NCI-H2107 (cell line): ENCODE measurements at places on chromosomes 11 and 22.

GRCh38 chr11:128804481-128804880 is 62.6 kb downstream of the KCNJ1 start:
- DNase-seq, result no peak

GRCh38 chr11:129428557-129428956 is 52.9 kb downstream of the BARX2 start:
- no peak for DNase-seq

- no peak for DNase-seq
Measured at GRCh38 chr11:12061851-12062560, 48.4 kb upstream of the MICAL2 start.

- DNase-seq, result no peak
Measured at GRCh38 chr11:67691149-67691548, 16.7 kb upstream of the ALDH3B2 start.

DNA sequence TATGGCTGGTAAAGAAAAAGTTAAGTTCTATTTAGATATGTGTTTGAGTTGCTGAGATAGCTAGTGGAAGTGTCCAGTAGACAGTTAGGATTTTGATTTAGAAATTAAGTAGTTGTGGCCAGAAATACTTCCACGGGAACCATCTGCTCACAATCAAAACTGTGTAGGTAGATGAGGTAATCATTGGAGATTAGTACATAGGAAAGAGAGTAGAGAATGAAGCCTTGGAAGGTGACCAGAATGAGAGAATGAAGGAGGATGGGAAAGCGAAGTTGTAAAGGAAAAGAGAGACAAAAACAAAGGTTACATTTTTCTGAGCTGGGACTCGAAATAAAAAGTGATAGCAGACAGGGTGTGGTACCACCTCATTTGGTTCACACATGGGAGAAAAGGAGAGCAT is 296.9 kb upstream of the SORL1-AS1 start:
- no peak for DNase-seq

DNA sequence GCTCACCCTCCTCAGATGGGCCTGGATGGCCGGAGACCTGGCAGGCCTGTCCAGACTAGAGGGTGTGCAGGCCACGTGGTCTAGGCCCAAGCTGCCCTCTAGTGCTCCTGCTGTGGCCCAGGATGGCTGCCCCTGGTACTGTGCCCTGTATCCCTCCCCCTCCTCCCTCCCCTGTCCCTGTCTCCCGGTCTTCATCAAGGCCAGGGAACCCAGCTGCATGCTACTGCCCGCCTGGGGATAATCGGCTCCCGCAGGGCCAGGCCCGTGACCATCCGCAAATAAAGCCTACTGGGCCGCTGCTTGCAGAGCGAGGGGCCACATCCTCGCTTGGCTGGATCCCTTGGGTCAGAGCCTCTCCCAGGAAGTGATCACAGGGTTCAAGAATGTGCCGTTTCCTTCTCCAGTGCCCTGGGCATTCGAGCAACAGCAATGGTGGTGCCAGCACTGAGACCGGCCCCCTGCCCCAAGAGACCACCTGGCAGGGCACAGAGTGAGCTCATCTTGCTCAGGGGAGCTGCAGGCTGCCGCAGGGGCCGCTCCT is 51.1 kb downstream of the WNT7B start:
- DNase-seq, result no peak

DNA sequence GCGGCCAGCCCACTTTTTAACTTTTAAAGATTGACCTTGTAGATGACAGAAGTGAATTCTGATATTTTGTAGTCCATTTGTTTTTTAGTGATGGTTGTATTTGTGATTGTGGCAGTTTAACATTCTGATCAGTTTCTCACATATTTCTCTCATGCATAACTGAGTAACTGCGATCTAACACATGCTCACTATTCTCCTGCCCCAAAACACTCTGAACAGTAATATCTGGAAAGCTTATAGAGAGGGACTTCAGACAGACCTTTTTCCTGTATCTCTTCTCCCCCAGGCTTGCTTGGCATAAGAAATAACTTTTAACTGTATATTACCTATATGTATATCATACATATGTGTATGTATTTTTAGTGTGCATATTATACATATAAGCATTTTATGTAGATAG is 37.3 kb upstream of the MYO18B start:
- DNase-seq, result no peak

DNA sequence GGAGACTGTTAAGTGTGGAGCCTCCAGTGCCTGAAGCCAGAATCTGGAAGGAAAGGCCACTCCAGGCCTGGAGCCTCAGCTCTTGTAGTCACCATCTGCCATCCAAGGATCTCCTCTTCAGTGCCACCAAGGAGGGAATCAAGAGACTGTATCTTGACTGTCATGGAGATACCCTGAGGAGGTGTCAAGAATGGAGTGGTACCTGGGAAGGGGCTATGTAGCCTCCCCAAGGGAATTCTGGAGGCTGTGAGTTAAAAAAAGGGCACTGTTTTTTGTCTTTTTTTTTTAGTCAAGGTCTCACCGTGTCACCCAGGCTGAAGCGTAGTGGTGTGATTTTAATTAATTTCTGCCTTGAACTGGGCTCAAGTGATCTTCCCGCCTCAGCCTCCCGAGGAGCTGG is 3.2 kb upstream of the C22orf15 start:
- no peak for DNase-seq

DNA sequence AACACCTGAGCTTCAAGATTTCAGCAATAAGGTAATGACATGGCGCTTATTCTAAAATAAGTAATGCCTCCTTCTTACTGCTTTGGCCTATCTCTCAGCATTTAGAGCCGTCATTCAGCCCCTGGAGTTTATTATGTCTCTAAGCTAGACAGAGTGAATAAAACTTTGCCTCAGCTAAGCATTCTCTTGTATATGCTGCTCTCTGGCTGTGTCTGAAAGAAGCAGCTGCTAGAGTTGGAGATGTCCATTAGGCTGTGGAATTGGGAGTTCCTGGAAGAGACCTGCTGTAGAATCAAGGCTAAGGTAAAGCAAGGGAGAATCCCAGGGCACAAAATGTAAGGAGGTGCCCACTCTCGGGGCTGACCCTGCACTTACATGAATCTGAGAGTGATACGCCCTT is 35.5 kb upstream of the TTC12 start:
- no peak for DNase-seq

GRCh38 chr22:47157093-47157420 is 394.6 kb downstream of the TBC1D22A start:
- no peak for DNase-seq
